Cortex of kidney (tissue), 1 donor: ENCODE measurements at places on chromosomes 7 and 10.

DNA sequence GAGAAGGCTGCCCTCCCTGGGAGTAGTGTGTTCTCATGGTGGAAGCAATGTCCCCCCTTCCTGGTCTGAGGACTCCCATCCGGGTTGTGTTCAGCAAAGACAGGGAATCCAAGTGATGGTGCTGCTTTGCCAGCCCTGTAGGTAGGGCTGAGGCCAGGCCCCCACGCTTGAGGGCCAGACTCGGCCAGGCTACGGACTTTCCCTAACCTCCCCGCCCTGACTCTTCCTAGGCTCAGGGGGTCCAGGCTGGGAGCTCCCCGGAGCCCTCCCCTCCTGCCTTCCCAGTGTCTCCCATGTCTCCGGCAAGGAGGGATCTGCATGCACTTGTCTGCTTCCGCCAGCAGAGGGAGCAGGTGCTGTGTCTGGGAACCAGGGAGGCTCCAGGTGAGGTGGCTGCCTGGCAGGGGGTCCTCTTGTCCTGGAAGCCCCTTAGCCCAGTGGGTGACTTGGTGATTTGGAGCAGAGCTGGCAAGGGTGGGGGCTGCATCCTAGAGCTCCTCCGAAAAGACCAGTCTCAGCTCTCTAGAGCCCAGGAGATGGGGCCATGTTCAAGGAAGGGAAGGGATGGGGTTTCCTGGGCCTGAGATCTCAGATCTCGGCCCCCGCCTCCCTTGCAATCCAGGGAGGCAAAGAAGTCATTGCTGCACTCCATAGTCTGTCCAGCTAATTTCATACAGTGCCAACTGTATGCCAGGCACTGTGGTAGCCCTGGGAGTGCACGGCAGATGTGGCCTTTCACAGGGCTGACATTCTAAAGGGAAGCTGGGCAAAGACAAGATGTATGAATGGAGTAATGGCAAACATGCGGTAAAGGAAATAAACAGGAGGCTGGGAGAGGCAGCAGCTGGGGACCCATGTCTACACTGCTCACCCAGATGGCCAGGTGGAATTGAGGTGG is 20.3 kb upstream of the SFRP5 start:
- DNase-seq = no peak

DNA sequence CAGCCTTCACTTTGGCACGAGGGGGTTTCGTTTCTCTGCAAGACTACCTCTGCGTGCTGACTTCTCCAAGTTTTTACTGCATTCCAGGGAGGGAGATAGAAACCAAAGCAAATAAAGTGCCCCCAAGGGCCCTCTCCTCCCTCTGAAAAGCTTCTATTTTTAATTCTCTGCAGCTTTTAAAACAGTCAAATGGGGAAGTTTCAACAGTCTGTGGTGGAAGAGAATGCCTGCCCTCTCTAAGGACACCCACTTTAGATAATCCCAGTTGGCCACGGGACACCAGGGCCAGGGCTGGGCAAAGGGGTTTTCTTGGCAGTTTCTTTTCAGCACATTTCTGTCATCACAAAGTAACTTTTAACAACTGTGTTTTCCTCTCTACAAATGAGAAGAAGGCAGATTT is 386.7 kb upstream of the NPVF start:
- no peak for DNase-seq

DNA sequence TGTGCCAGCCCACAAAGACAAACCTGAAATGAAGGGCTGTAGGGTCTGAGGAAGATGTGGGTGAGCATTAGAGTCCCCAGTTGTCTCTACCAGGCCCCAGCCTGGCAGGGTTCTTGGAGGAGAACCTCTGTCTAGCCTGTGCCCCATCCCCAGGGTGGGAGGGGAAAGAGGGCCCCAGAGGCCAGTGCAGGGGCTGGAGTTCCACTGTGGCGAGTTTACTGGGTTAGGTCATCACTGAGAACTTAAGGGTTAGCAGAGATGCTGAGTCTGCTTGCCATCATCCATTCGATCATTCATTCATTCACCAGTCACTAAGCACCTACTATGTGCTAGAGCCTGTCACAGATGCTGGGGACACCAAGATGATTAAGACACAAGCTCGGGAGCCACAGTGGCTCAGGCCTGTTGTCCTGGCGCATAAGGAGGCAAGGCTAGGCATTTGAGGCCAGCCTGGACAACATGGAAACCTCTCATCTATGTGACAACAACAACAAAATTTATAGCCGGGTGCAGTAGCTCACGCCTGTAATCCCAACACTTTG is 2.6 kb downstream of the ANKRD2 start:
- no peak for DNase-seq

- DNase-seq = no peak
These were observed 215.5 kb upstream of the PRKCQ start for GRCh38 chr10:6795541-6795940.

DNA sequence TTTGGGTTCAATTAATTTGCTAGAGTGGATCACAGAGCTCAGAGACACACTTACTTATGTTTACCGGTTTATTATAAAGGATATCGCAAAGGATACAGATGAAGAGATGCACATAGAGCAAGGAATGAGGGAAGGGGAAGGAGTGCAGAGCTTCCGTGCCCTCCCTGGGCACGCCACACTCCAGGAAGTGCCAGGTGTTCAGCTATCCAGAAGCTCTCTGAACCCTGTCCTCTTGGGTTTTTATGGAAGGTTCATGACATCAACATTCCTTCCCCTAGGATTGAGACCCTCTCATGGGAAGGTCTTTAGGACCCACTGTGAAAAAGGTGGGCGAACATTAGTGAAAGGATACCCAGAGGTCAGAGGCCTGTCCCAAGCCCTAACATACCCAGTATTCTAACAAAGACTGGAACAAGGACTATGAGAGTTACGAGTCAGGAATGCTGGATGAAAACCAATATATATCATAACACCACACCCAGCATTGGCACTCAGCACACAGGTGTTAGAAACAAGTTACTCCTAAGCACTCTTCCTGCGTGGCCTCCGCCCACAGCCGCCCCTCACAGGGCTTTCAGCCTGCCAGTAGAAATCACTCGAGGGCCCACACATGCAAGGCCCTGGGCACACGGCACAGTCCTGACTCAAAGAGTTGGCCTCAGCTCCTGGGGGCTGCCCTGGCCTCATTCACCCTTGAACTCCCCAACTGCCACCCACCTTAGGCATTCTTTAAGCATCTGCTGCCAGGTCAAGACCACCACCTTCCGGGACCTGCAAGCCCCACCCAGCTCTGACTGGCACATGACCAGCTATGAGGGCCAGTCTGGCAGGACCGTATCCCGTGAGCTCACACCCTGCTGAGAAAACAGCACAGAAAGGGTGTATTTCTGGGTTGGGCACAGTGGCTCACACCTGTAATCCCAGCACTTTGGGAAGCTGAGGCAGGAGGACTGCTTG is 5.6 kb upstream of the AIFM2 start:
- no peak for DNase-seq

DNA sequence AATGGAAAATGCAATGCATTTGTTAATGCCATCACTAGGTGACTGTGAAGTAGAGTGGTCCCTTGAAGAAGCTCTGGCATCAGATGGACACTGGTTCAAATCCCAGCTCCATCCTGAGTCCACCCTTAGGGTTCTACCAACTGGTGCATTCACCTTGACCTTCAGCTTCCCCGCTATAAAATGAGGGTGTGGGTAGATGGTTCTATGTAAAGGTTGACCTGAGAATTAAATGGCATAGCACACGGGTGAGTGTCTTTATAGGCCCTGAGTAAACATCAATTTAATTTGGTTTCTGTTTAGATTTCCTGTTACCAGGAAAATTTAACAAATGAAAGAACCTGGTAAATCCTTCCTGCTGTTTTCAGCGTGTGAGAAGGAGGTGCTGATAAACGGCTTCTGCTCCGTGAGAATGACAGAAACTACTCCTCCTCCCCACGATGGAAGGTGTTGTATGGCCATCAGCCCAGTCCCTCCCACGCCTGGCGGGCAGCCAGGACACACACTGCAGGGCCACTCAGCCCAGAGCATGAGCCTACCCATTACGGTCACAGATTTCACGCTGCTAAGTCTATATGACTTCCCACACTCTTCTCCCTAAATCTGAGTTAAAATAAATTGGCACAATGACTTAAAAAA is 210.1 kb downstream of the TNS3 start:
- no peak for DNase-seq

DNA sequence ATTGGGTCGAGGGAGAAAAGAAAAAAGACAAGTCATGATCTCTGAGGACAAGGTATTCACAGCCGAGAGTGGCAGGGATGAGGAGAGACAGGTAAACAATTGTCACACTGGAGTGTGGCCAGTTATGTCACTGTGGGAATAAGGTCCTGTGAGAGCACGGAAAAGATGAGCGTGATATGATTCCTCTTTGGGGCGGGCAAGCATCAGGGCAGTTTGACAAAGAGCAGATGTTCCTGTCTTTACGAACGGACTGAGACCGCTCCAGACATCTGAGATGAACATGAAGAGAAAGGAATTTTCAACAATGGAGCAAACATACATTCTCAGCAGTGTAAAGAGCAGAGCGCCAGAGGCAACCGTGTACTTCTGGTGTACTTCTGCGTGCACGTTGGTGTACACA is 278.1 kb downstream of the DPP6 start:
- DNase-seq = no peak

GRCh38 chr10:100490531-100490930 is 27.7 kb downstream of the WNT8B start:
- no peak for DNase-seq

GRCh38 chr10:11677480-11677879 is 64.7 kb upstream of the ECHDC3 start:
- no peak for DNase-seq
